GM12878 (cell line): ENCODE measurements at places on chromosomes 5 and 9. TPM values are rescaled to one million over a fixed set of nuclear protein-coding genes. Genes with fewer than 3 reads are reported as not detected.

- DNase-seq: no peak
Measured at GRCh38 chr9:38074441-38074961, 5.5 kb upstream of the SHB start.

DNA sequence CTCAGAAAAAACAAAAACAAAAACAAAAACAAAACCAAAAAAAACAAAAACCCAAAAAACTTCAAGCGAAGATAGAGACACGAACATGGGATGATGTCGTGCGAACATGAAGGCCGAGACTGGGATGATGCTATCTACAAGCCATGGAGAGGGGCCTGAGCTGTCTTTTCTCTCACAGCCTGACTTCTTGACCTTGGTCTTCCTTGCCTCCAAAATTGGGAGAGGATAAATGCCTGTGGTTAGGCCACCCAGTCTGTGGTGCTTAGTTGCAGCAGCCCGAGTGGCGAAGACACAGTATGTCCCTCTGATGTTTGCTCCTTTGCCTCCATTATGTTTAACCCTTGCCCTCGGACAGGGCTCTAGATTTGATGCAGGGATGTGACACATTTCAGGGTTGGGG, 130.4 kb upstream of the BASP1 start:
- no peak for DNase-seq

GRCh38 chr5:76470976-76471375, 67.9 kb downstream of the IQGAP2 start:
- DNase-seq: no peak

LRRC19 gene
- not detected in 2 replicates for total RNA-seq

GRCh38 chr5:77235846-77236721, 25.6 kb downstream of the PDE8B start:
- no peak for DNase-seq

DNA sequence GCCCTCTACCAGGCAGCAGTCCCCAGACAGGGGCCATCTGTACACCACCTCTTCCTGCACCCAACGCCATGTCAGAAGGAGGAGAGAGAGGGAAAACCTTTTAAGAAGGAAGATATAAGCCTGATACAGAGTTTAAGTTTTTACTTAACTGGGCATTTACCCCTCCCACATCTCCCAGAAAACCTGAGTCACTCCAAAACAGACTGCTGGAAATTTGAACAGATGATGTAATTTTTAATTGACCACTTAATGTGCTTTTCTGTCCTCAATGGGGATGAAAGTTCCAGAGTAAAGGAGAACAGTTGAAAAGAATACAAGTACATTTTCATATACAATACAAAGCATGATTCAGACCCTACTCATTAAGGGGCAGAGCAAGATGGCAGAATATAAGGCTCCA, 63.9 kb downstream of the TTC39B start:
- no peak for DNase-seq

TRIM14 gene
- 53.3 and 54.4 TPM in 2 replicates for total RNA-seq

DNA sequence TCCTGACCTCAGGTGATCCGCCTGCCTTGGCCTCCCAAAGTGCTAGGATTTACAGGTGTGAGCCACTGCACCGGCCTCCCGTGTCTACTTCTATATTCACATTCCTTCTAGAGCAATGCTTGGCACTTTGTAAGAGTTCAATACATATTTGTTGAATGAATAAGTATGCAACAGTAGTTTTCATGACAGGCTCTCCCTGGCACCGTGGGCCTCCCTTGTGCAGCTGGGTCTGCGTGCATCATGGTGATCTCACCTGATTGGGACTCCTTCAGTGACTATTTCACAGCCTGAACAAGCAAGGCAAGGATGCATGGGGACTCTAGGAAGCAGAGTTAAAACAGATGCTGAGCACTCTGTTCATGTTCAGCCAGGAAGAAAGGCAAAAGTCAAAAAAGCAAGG, 6.8 kb upstream of the ZBTB34 start:
- DNase-seq: no peak

EFCAB9 gene
- not detected in 2 replicates for total RNA-seq

- no peak for DNase-seq
Measured at GRCh38 chr9:116944714-116945534, 257.8 kb downstream of the TRIM32 start.

DNA sequence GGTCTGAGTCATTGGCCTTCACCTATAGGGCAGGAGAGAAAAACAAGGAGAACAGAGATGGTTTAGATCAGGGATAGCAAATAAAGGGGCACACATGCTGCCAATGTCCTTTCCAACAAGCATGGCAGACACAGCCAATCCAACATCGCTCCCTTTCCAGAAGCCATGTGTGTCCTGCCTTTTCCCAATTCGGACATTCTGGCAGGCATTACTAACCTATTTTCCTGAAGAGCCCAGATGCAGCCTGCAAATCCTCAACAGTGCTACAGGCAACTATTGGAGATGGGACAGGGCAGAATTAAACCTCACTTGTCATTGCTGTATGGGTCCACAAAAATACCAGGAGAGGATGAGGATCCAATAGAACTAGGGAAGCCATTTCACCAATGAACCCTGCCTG, 12.8 kb downstream of the PCDH1 start:
- no peak for DNase-seq

DNA sequence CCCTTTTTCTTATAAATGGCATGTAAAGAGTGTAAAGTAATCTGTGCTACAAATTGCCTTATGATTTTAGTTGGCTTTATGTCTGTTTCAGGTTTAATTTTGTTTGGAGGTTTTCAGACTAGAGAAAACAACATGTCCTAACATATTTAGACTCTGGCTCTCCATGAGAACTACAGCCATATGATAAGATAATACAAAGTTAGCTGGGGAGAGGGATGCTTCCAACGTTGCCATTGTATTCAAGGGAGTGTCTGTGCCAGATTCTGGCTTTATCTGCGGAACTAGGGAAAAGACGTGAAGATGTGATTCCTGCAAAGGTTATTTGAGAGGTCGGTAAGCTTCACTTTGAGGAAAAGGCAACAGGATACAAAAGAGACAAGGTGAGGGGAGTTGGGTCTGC, 140.0 kb upstream of the OTULINL start:
- no peak for DNase-seq

C1QTNF3 gene
- total RNA-seq: 1.1 TPM in 2 replicates

FGF1 gene
- total RNA-seq: not detected in 2 replicates

CCDC183 gene
- total RNA-seq: 0.27 TPM in 1 of 2 replicates, not detected in the other

TAF11L10 gene
- not detected in 2 replicates for total RNA-seq
